Esophagus squamous epithelium (tissue), 5 donors: ENCODE measurements at places on chromosomes 13 and 19.

- H3K4me1 ChIP-seq = no peaks in the 10 kb centered on the region
- DNase-seq = no peak
- H3K27me3 ChIP-seq = no peaks in the 10 kb centered on the region
These were observed 158.7 kb downstream of the VWA8 start for GRCh38 chr13:41802043-41802683.

DNA sequence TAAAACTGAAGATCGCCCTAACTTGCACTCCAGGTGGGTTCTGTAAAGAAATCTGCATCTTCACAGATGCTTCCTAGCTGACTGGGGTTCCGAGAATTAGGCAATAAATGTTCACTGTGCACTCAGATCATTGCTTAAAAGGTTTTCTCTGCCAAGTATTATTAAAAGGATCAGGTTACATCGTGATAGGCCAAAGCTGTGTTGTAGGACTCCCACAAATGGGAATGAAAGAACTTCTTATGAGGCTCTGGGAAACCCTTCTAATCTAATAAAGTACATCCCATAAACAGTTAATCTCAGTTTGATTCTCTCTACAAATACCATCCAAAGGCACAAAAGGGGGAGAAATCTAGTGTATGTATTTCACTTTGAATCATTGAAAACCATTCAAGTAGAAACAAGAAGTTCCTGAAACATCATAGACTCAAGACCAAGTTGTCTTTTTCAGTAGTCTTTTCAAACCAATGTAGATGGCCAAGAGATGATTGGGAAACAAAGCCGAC, 7.1 kb upstream of the POU4F1 start:
- no peaks in the 10 kb centered on the region for H3K36me3 ChIP-seq
- peaks cover 22% of the 10 kb centered on the region for H3K4me1 ChIP-seq
- no peak overlapping the region for H3K27ac ChIP-seq
- no peak overlapping the region for H3K4me3 ChIP-seq
- DNase-seq = no peak

DNA sequence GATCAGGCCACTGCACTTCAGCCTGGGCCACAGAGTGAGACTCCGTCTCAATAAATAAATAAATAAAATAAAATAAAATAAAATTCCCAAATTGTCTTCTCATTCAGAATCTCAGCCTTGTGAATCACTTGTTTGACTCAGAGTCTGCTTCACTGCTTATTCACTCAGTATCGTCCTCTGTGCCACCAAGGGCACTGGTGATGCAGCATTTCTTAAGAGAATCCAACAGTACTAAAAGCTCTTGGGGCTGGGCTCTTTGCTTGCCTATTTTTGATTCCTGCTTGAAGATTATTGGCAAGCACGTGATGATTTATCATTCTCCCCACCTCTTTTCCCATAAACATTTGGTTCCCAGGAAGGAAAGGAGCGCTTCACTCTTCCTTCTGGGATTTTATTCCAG, 54.8 kb upstream of the HMGB1 start:
- H3K4me3 ChIP-seq = no peak overlapping the region
- no peak for DNase-seq
- no peaks in the 10 kb centered on the region for H3K4me1 ChIP-seq
- no peaks in the 10 kb centered on the region for H3K27me3 ChIP-seq
- no peak overlapping the region for H3K27ac ChIP-seq
- H3K36me3 ChIP-seq = no peaks in the 10 kb centered on the region

DNA sequence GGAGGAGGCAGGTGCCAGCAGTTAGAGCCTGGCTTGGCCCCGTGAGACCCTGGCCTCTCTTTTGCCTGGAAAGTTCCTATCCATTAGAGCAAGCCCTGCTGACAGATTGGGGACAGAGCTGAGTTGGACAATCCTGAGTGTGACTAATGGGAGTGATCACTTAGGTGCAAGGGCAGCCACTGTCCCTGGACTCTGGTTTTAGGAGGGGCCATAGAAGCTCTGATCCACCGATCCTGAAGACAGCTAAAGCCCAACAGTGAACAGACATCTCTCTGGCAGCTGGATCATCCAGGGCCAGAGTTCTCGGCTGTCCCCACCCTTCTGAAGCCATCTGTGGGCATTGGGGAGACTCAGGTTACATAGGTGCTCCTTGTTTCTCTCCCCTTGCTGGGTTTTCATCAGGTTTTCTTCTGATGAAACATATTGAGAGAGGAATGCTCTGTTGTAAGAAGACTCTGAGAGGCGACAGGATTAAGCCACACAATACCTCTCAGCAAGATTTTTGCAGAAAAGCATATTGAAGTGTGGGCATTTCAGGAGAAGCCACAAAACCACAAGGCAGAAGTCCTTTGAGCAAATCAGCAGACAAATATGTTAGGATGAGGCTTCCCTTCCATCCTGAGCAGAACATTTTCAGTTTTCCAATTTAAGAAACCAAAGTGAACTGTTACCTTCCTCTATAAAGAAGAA, 288.0 kb upstream of the MAB21L1 start:
- H3K27ac ChIP-seq = no peak overlapping the region
- H3K4me1 ChIP-seq = no peaks in the 10 kb centered on the region
- no peaks in the 10 kb centered on the region for H3K27me3 ChIP-seq
- no peaks in the 10 kb centered on the region for H3K36me3 ChIP-seq

- H3K27ac ChIP-seq = peak overlapping the region; percentile 82
- no peaks in the 10 kb centered on the region for H3K27me3 ChIP-seq
- H3K4me3 ChIP-seq = peak overlapping the region; percentile 42
- DNase-seq = no peak
These were observed 124.2 kb downstream of the LMO7 start for GRCh38 chr13:75760131-75761021.

DNA sequence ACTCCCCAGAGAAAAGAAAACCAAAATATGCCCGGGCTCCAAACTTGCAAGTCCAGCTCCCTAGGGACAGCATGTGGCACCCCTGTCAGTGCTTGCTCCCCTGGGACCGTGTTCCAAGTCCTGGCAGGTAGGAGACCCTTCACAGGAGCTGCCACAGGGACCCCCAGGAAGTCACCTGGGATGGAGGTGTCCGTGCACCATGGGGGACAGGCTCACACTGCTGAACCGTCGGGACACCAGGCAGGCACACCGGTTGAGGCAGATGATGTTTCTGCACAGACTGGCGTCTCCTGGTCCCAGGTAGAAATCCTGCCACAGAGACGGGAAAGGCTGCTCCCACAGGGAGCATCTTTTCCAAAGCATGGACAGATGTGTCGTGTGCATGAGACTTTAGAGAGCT, 11.7 kb upstream of the PROZ start:
- H3K27me3 ChIP-seq = no peaks in the 10 kb centered on the region
- H3K27ac ChIP-seq = no peak overlapping the region
- DNase-seq = no peak
- peaks cover 6% of the 10 kb centered on the region for H3K36me3 ChIP-seq
